ENCODE measurements at places on chromosomes 16 and 17.

- no peak for DNase-seq
These were observed 19.8 kb downstream of the ANKFN1 start for GRCh38 chr17:56173026-56173425.

GRCh38 chr17:22671110-22671509 is 978.8 kb downstream of the KCNJ18 start:
- DNase-seq: peak; percentile 34

DNA sequence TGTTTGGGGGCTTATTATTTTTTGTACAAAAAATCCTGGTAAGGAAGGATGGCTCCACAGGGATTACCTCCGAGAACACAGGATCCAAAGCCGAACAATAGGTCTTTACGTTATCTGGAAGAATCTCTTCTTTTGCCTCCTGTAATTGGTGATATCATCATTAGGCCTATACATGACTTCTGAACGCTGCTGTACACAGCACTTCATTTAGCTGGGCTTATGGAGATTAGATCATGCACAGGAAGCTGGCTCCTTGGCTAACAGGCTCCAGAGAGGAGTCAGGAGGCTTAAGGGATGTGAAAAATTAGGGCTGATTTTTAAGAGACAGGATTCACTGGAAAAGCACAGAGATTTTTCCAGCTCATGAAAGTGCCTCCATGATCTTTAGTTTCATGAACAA is 54.7 kb downstream of the TANGO6 start:
- no peak for DNase-seq

GRCh38 chr16:79598063-79598347 is 2.5 kb downstream of the MAF start:
- no peak for DNase-seq

DNA sequence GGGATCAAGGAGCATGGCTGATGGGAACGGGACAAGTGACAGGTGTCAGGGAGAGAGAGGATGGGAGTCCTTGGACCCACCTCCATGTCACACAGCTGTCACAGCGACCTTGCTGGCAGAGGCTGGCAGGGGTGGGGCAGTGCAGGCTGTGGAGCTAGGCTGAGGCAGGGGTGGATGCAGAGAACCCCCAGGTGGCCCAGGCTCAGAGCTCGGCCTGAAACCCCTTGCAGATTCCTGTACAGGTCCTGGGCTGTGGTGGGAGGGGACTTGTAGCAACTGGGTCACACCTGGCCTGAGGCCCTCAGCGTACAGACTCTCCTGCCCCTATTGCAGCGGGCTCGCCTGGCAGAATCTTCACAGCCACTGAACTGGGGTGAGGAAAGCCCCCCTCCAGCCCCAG is 174.1 kb downstream of the NTN1 start:
- DNase-seq: no peak

DNA sequence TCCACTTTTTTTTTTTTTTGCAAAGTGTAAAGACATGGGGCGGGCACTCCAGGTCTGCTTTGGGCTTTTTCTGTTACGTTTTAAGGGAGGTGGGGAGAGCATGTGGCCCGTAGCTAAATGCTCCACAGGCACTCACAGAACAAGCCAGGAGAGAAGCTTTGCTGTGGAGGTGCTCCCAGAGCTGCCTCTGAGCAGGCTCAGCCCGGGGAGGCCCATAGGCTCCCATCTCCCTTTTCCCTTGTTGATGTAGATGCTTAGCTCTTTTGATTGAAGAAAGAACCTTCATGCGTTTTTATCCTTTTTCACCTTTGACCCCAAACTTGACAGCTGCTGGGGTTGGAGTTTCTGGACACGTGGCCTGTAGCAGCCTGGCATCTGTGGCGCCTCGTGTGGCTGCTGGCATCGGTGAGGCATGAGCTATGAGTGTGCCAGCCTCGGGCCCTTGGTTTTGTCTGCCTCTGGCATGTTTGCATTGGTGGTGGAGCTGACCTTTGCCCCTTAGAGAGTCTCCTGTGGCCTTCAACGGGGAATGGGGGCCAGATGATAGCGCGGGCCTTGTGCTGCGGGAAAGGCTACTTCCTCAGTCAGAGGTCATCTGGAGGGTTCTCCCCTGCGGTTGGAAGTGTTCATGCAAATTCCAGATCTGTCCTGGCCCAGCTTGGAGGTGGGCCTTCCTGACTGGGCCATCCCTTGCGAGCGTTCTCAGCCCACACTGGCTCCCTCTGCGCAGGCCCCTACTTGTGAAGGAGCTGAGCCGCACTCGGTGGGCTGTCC is 20.0 kb upstream of the IL17C start:
- no peak for DNase-seq

DNA sequence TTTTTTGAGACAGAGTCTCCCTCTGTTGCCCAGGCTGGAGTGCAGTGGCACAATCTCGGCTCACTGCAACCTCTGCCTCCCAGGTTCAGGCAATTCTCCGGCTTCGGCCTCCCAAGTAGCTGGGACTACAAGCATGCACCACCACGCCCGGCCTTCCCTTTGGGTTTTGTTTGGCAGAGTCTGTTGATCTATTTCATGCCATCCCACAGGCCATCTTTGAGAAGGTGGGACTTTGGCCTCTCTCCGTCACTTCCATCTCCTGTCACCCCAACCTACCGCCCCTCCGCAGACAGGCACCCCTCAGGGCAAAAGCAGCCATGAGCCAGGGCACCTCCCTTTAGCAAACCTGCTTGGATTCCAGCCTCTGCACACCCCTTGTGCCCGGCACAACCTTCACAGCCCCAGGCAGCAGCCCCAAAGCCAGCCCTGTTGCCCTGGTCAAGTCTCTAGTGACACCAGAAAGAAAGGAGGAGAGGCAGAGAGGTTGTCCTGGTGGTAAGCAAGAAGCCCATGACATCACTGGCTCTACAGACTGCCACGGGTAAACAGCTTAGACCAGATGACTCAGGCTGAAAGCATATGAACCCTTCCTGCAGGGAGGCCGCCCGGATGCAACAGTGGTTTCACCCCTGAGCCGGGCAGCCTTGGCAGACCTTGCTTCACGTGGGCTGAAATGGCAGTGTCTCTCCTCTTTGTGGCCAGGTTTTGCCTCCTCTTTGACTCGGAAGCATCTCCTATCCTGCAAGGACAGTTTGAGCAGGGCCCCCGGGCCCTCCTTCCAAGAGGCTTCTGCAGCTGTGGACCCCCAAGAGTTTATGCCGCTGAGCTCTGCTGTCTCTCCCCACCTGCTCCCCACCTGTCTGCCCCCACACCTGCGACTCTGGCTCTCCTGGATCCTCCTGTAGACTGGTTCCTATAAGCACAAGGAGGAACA is 8.1 kb upstream of the TIMP2 start:
- peak; percentile 97 for DNase-seq

DNA sequence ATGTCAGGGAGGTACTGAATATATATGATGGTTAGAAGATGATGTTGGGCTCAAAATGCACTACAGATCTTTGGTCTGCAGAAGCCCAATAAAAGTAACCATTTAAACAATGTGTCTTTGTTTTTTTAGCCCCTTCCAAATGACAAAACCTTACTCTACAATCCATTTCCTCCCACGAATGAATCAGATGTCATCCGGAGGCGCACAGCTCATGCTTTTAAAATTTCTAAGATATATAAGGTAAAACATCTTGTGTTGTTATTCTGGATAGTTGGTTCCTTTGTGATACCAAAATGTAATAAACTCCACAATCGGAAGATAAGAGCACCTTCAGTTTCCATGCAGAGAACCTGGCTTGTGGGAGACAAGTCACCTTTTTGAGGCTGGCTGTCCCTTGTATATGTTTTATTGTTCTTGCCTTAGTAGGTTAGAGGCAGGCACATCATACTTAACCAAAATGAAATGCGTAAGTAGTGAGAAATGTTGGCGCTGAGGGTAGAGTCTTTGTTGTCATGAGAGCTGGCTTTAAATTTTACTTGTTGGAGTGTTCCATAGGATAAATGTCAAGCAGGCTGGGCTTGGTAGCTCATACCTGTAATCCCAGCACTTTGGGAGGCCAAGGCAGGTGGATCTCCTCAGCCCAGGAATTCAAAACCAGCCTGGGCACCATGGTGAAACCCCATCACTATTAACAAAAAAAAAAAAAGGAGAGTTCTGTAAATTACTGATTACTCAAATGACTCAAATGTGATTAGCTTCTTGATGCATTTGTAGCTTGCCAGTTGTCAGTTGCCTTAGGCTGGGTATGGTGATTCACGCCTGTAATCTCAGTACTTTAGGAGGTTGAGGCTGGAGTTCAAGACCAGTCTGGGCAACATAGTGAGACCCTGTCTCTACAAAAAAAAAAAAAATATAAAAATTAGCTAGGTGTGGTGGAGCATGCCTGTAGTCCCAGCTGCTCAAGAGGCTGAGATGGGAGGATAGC is 19.7 kb upstream of the SNTB2 start:
- DNase-seq: no peak

GRCh38 chr17:79937391-79938335 is 98.0 kb downstream of the TBC1D16 start:
- no peak for DNase-seq

- no peak for DNase-seq
These were observed 2111.5 kb downstream of the TP53TG3F start for GRCh38 chr16:35570946-35571345.

DNA sequence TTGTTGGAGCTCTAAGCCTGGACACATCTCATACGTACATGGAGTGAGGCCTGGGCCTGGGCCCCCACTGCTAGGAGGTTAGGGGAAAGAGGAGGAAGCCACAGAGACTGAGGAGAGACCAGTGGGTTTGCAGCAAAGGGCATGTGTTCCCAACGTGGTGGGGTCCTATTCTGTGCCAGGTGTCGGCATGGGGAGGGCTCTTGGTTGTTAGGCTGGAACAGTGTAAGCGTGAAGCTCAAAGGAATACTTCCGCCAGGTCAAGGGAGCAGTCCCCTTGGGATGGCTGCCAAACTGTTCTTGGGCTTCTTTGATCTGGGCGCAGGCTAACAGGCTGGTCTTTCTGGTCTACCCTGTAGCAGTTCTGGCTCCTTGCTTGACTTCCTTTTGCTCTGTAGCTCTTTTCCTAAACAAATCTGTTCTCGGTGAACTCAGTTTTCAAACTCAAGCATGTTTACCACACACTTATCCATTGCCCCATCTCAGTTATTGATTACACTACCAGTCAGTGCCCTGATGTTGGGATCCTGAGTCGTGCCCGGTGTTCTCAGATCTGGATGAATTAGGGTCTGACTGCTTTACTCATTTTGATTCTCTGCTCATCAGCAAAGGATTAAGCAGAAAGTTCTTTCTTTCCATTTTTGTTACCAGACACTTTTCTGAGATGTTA is 36.4 kb downstream of the GPT2 start:
- no peak for DNase-seq

DNA sequence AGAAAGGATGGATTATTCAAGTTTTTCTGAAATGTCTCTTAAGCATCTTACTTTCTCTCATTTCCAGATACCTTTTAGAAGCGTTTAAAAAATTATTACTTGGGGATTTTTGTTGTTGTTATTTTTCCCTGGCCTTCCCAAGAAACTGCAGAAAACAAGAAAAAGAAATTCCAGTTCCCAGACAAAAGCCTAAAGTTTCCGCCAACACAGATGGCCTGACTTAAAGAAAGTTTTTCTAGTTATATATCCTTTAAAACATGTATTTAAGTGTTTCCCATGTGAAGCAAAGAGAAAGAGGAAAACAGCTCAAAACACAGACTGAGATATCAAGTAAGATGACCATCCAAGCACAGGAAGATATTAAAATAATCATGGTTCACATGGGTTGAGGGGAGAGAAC is 401.7 kb upstream of the MAF start:
- DNase-seq: no peak

DNA sequence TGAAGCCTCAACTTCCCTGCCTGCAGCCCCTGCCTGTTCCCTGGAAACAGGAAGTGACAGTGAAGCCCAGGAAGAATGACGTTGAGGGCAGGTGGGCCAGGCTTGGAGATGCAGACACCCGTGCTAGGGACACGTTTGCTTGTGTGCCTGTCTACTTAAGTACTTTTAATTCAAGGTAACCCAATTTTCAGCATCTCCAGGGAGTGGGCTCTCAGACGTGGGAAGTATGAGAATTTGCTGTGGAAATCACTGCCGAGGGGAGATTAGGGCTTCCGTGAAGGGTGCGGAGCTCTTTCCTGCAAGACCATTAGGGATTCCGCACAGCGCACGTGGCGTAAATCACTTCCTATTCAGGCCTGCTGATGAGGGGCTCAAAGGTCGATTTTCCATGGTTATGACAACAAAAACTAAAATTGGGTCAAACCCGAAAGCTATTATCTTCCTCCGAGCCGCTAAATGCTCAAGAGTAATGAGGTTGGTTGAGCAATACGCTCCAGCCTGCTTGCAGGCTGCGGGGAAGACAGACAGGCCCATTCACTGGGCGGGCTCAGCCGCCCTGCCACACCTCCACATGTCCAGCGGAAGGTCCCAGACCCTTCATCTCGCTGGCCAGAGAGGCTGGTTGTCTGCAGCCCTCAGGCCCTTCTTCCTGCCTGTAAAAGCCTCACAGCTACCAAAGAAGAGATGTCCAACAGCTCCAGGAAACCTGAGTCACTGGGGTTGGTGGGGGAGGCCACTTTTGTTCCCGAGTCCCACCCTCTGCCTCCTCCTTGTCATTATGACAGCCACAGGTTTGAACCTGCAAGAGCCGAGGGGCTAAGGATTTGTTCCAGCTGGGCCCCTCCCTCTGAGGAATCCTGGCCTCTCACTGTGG is 109.9 kb downstream of the RBFOX3 start:
- peak; percentile 93 for DNase-seq

DNA sequence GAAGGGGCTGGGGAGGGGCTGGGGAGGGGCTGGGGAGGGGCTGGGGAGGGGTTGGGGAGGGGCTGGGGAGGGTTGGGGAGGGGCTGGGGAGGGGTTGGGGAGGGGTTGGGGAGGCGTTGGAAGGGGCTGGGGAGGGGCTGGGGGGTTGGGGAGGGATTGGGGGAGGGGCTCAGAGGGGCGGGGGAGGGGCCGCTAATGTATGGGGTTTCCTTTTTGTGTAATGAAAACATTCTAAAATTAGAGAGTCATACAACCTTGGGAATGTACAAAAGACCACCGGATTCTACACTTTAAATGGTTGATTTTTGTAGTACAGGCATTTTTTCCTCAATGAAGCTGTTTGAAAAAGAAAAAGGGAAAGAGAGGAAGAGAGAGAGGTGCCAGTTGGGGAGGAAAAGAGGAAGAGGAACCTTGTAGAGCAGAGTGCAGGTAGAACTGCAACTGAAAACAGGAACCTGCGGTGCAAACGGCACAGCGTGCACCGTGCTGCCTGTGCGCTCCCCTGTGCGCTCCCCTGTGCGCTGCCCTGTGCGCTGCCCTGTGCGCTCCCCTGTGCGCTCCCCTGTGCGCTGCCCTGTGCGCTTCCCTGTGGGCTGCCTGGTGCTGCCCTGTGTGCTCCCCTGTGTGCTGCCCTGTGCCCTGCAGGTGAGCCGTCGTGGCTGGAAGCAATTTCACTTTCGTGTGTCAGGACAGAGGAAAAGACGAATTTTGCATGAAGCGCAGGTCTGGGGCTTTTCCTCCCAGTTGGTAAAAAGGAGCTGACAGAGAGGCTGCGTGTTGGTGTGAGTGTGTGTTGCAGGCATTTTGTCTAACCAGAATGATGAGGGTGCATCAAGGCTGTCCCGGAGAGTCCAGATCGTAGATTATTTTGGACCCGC is 40.8 kb downstream of the METRNL start:
- DNase-seq: no peak
